Brain pericyte (primary cell): ENCODE measurements at places on chromosomes 1 and 21.

DNA sequence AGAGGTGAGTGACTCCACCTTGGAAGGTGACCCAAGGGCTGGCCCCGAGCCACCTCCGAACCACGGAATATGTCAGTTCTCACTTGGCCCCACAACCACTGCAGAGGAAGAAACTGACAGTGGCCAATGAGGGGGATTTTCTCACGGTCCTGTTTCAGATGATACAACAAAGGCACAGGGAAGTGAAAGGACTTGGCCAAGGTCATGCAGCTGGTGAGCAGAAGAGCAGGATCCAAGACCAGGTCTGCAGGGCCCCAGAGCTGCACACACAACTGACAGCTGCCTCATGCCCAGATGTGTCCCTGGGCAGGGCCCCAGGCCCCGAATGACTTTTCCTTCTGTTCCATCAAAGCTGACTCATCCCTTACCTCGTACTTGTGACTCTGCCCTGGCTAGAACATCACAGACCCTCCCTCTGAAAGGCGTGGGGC lies 25.8 kb upstream of the EVA1B start:
- no peak for DNase-seq

DNA sequence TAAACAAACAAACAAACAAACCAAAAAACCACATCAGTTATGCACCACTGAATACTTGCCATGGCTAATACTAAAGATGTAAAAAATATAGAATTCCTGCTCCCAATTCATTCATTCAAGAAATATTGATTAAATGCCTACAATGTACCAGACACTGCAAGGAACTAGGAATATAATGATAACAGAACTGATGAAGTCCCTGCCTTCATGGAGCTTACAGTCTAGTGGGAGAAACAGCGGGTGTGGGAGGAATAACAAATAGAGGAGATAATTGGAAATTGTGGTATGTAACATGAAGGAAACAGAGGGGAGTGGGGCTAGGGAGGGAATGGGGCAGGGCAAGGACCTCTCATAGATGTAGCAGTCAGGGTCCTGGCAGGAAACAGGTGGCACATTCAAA lies 58.6 kb upstream of the NBL1 start:
- no peak for DNase-seq

DNA sequence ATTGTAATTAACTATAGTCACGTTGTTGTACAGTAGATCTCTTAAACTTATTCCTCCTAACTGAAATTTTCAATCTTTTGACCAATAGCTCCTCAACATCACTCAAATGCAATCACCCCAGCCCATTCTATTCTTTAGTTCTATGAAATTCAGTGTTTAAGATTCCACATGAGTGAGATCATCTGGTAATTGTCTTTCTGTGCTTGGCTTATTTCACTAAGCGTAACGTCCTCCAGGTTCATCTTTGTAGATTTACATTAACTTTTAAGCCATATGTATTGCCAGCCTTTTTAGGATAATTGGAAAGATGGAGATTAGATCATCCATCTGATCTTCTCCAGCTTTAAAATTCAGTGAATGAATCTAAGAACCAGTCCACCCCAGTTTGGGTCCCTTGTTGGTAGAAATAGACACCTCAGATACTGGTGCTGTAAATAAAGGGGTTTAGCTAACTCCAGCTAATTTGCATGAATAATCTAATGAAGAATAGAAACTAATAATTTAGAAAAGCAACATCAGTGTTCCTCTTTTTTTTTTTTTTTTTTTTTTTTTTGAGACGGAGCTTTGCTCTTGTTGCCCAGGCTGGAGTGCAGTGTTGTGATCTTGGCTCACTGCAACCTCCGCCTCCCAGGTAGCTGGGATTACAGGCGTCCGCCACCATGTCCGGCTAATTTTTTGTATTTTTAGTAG lies 7.0 kb downstream of the S100A10 start:
- no peak for DNase-seq

DNA sequence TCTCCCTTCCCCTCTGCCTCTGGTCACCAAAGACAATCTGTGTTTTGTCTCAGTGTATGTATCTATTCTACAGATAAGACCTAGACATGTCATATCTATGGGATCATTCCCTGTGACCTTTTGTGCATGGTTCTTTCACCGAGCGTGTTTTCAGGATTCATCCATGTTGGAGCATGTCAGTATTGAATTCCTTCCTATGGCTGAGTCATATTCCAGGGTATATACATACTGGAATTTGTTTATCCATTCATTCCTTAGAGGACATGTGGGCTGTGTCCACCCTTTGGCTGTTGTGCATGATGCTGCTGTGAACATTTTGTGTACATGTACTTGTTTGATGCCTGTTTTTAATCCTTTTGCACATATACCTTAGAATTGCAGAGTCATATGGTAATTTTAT lies 69.9 kb downstream of the NFASC start:
- no peak for DNase-seq

- no peak for DNase-seq
Measured at GRCh38 chr1:198929111-198929604, 290.3 kb downstream of the PTPRC start.

DNA sequence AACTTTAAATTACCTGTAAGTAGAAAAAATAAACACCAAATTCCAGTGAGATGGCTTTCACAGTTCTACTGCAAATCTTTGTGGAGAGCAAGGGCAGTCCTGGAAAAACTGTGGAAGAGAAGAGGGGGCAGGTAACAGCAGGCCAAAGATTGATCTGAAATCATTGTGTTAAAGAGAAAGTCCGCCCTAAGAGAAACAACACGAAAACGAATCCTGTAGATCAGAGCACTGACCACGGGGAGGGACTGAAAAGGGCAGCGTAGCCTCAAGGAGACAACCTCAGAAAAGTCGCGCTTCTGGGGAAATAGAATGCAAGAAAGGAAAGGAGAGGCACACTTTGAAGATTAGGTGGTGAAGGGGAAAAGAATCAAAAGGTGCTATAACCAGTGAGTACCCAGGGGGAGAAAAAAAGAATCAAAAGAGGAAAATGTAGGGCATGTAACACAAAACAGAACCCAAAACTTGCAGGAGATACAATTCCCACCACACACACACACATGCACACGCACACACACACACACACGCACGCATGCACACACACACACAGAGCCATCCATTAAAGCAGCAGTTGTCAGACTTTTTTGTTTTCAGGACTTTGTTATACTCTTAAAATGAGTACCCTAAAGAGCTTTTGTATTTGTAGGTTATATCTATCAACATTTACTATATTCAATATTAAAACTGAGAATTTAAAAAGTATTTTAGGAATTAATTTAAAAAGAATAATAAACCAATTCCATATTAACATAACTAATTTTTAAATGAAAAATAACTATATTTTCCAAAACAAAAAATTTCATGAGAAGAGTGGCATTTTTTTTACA lies 28.0 kb upstream of the KLF17 start:
- no peak for DNase-seq

GRCh38 chr21:35738347-35738961 lies 321.9 kb downstream of the SETD4 start:
- peak; percentile 53 for DNase-seq

DNA sequence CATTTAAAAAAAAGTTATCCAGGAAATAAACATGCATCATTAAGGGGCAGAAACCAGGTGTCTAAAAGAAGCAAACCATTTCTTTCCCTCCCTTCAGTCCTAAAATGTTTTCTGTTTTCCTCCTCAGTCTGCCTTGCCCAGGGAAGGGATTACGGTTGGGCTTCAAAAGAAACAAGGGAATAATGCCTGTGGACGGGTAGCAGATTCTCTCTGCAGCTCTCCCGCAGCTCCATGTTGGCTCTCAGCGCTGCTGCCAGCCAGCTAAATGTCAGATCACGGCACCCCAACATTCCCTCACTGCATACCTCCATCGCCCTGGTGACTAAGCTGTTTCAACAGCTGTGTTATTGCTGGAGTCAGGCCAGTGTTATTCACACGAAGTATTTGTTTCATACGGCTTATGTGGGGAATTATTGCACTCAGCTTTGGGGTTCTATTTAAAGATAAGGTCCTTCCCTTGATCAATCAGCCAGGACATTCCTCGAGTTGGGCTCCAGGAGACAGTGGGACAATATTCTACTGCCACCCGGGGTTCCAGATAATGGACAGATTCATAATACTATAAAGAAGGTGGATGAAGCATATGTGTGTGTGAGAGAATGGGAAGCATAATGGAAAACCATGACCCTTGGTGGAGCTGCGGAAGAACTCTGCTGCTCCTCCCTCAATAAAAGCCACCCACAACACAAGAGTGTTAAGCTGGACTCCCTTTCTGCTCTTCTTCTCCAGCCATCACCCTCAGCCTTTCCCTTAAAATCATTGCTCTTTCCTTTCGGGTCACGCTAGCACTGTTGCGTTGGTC lies 58.2 kb downstream of the WLS start:
- peak; percentile 97 for DNase-seq
